Hematopoietic multipotent progenitor cell (in vitro differentiated cells): ENCODE measurements at places on chromosomes 1 and 21. TPM values are rescaled to one million over a fixed set of nuclear protein-coding genes. Genes with fewer than 3 reads are reported as not detected.

SUSD4 gene
- total RNA-seq: not detected

CHIA gene
- total RNA-seq: not detected

CCDC190 gene
- not detected for total RNA-seq

SPATA21 gene
- total RNA-seq: not detected

FBXO42 gene
- 17.5 TPM for total RNA-seq

SELL gene
- 339 TPM for total RNA-seq

GJC2 gene
- total RNA-seq: 12.7 TPM

PRAMEF6 gene
- not detected for total RNA-seq

TRIM45 gene
- total RNA-seq: 7.0 TPM

OR2T35 gene
- total RNA-seq: not detected

NTNG1 gene
- total RNA-seq: under 0.01 TPM

APCS gene
- not detected for total RNA-seq

SLC5A3 gene
- 10.5 TPM for total RNA-seq

SV2A gene
- total RNA-seq: 30.2 TPM

NIBAN1 gene
- 11.0 TPM for total RNA-seq

OR6K3 gene
- total RNA-seq: not detected

NBPF14 gene
- 47.4 TPM for total RNA-seq

ZSWIM5 gene
- 2.7 TPM for total RNA-seq

BECN2 gene
- not detected for total RNA-seq

FAM229A gene
- total RNA-seq: 7.8 TPM

RXFP4 gene
- not detected for total RNA-seq

CRB1 gene
- total RNA-seq: under 0.01 TPM

CYP4Z1 gene
- total RNA-seq: not detected

SLC6A17 gene
- total RNA-seq: not detected

CYP4B1 gene
- not detected for total RNA-seq

ANKRD34A gene
- total RNA-seq: 0.27 TPM

BEND5 gene
- 9.2 TPM for total RNA-seq

NKAIN1 gene
- total RNA-seq: under 0.01 TPM

PTPN14 gene
- total RNA-seq: 4.6 TPM

SCAF4 gene
- total RNA-seq: 15.3 TPM

SPRR4 gene
- total RNA-seq: not detected
